Stimulated activated CD4-positive, alpha-beta T cell treated with anti-CD3 and anti-CD28 coated beads, Interleukin-2, amount 100 ng/mL, for 24 hours (primary cell): ENCODE measurements at places on chromosomes 12 and 14.

DNA sequence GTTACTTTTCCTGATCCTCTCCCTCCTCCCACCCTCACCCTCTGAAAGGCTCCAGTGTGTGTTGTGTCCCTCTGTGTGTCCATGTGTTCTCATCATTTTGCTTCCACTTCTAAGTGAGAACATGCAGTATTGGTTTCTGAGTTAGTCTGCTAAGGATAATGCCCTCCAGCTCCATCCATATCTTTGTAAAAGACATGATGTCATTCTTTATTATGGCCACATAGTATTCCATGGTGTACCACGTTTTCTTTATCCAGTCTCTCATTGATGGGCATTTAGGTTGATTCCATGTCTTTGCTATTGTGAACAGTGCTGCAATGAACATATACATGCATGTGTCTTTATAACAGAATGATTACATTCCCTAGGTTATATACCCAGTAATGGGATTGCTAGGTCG, 51.9 kb upstream of the BBS10 start:
- DNase-seq = no peak

- DNase-seq = no peak
Measured at GRCh38 chr12:88185988-88186387, 43.9 kb downstream of the TMTC3 start.

DNA sequence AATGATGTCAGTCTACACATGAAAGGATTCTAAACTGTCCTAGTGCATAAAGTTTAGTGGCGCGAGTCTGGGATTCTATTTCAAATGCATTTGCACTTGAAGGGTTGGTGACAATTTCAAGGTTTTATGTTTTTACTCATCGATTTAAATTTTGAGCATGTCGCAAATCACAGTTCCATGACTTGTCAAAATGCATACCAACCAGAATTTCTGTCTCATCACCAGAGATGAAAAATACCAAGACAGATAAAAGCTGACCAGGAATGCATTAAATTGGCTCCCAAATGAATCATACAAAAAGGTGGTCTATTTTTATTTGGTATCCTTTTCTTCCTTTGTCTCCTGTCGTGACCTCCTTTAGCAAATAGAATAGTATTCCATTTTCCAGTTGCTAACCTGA, 25.2 kb downstream of the TMEM30B start:
- no peak for DNase-seq

- DNase-seq = no peak
Measured at GRCh38 chr12:40953076-40953475, 235.0 kb upstream of the PDZRN4 start.
